NCI-H524 (cell line): ENCODE measurements at places on chromosomes 7 and 10.
A peak's percentile ranks its signal among the peaks of the same experiment; 100 is the strongest.

- peak; percentile 64 for DNase-seq
These were observed 352.0 kb downstream of the PCLO start for GRCh38 chr7:82810558-82811259.

GRCh38 chr10:71687077-71687476, 32.5 kb downstream of the C10orf105 start:
- no peak for DNase-seq

DNA sequence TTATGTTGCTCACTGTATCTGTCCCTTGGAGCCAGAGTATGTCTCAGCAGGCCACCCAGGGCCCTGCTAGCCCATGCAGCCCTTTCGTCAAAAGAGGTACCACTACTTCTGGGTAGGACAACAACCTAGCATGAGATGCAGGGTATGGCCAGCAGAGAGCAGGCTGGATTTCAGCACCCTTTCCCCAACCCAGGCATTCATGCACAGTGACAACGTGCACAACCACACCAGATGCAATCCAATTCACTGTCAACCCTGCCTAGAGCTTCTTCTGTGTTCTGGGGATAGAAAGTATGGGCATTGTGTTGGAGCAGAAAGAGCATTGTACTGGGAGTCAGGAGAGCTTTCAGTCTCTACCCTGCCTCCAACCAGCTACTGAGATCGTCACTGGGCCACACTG, 37.9 kb downstream of the JAZF1 start:
- DNase-seq, result no peak

DNA sequence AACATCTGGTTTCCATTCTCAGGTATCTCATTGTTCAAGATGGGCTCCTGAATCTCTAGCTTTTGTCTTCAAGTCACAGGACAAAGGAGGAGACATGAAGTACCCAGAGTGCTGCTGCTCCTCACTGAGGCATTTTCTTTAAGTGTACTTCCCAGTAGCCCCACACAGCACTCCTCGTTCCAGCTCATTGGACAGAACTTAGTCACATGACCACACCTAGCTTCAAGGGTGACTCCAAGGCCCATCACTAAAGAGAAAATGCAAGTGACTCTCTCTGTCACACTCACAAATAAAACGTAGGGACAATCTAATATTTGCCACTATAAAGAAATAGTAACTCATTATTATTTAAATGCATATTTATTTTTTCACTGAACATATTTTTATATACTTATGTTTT, 58.3 kb upstream of the NEUROD6 start:
- no peak for DNase-seq

DNA sequence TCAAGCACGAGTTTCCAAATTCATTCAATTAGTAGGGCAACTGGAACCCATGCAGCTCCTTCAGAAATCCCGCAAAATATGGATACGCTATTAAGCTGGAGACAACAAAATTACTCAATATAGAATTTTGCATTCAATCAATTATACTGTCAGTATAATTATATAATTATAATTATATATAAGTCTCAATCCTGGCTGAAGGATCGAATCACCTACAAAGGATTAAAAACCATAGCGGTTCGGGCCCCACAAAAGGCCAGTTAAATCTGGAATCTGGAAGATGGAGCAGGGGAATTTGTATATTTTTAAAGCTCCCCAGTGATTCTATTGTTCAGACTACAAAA, 55.7 kb downstream of the FHIP2A start:
- no peak for DNase-seq

DNA sequence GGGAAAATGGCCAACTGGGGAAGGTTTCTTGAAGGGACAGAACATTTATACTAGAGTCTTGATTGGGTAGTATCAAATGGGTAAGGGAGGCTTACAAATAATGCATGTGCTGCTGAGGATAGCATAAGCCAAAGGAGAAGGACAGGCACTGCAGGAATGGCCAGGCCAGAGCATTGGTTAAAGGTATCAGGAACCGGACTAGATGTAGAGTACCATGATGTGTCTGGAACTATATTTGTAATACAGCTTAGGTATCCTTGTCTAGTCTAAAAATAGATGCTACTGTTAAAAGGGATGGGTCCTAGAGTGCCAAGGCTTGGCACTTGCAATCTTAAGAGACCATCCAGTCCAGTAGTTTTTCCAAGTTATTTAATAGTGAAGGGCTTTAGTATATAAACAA, 20.3 kb downstream of the TMEM243 start:
- DNase-seq, result no peak

DNA sequence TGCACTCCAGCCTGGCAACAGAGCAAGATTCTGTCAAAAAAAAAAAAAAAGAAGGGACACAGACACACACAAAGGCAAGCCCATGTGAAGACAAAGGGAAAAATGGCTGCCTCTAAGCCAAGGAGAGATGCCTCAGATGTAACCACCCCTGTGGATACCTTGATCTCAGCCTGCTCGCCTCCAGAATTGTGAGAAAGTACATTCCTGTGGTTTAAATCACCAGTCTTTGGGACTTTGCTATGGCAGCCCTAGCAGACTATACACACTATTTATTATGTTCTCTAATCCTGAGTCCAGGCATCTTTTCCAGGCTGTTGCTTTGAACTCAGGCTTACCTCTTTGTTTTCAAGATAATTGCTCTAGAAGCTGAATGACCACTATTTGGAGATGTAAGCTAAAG, 494.3 kb downstream of the GALNT17 start:
- peak; percentile 27 for DNase-seq

GRCh38 chr10:42933448-42934340, 143.2 kb upstream of the RET start:
- no peak for DNase-seq

DNA sequence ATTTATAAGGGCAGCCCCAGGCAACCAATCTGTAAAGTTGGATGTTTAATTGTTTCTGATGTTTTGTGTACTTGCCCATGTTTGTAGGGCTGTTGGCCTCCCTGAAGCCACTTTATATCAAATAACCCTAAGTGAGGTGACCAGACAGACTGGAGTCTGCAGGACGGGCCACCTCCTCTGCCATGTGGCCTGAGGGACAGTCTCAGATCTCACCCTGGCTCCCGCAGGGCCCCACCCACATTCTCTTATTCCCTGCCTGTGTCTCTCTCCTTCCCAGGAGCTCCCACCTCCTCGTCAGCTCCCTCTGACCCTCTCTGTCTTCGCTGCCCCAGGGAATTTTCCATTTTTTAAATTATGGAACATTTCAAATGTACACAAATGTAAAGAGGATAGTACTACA, 9.5 kb upstream of the C10orf71 start:
- no peak for DNase-seq

DNA sequence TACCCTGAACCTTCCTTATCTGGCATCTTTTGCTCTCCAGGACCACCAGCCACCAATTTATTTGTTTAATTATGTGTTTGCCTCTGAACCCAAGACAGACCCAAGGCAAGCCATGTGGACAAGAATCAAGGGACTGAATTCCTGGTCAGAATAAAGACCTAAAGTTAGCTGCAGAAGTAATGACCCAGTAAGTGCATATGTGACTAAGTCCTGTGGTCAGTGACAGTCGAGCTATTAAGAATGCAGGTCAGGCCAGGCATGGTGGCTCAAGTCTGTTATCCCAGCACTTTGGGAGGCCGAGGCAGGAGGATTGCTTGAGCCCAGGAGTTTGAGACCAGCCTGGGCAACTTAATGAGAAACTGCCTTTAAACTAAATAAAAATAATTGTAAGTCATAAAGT, 139.4 kb downstream of the CCDC71L start:
- DNase-seq, result no peak

DNA sequence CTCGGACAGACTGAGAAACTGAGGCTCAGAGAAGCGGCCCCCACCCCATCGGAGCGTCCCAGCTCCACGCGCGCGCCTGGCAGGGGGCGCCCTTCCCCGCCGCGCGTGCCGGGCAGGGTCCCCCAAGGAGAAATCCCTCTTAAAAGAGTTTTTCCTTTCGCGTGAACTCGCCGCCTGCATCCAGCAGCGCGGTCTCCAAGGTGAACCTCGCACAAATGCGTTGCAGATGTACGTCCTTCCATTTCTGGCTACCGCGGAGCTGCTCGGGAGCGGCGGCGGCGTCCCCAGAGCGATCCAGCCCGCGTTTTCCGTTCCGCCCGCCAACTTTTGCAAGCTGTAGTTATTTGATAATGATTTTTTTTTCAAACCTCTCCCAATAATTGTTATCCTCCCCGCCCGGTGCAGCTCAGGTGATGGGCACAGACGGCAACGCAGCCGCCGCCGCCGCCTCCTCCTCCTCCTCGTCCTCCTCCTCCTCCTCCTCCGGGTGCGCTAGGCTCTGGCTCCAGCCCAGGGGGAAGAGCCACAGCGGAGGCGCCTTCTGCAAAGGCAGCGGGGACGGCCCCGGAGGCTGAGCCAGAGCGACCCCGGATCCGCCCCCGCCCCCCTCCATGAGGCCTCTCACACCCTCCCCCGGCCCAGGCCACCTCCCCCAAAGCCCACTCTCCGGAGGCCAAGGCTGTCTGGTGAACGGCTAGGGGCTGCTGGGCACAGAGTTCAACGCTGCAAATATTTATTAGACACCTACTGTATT, 74.0 kb upstream of the CUX1 start:
- DNase-seq, result no peak

- DNase-seq, result no peak
These were observed 87.1 kb upstream of the HDAC9 start for GRCh38 chr7:18408461-18408860.

GRCh38 chr10:51188866-51189265, 114.6 kb downstream of the PRKG1 start:
- no peak for DNase-seq

- DNase-seq, result no peak
These were observed 3.4 kb downstream of the CPA4 start for GRCh38 chr7:130296221-130296951.

- no peak for DNase-seq
These were observed 217.1 kb downstream of the PRPF18 start for GRCh38 chr10:13803566-13804554.

DNA sequence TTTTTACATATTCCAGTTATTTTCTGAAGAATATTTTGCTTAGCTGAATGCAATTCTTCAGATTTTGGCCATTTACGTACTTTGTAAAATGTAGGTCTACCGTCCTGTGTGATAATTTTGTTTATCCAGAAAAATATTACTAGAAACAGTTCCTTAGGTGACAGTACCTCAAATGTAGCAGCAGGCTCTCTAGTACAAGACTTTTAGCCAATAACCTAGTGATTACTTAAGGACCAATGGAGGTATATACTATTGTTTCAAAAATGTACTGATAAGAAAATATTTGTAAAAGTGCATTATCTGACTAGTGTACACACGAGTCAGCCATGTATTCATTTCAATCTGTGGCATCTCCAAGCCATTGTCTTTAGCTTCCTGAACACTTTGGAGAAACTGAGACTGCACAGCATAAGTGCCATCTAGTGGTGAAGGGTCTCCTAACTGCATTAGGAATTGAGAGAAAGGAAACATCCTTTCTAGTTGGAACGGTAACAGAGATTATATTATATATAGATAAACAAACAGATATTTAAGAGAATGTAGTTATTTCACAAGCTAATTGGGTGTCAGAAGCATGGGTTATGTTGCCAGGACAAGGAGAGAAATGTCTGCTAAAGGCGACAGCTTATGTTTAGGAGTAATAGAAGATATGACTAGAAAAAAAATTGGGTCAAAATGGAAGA, 23.7 kb downstream of the RTKN2 start:
- DNase-seq, result peak; percentile 26

- DNase-seq, result no peak
These were observed 696.7 kb upstream of the CELF2 start for GRCh38 chr10:10320956-10321355.

DNA sequence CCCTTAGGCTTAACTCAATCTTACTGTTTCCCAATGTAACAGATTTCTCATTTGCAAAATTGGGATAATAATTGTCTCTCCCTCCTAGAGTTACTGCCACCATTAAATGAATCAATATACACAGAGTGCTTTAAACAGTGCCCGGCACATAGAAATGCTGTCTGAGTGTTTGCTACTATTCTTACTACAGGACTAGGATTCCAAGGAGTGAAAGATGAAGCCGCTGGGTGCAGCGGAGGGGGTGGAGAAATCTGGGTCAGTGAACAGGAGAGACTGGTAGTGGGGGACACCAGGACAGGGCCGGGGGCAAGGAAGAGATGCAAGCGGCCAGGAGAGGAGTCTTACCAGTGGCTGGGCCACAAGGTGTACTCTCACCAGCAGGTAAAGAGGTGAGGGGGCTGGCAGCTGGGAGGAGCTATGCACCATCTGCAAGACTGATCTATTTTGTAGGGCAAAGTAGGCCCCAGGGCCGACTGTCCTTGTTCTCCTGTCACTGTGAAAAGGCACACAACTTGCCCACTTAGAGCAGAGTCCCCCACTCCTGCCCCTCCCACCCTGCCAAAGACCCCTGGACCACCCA, 18.5 kb upstream of the PRRT4 start:
- DNase-seq, result no peak

GRCh38 chr7:105691082-105691679, 109.9 kb upstream of the EFCAB10 start:
- DNase-seq, result no peak

- DNase-seq, result no peak
These were observed 280.9 kb upstream of the AKR1E2 start for GRCh38 chr10:4545062-4545461.

DNA sequence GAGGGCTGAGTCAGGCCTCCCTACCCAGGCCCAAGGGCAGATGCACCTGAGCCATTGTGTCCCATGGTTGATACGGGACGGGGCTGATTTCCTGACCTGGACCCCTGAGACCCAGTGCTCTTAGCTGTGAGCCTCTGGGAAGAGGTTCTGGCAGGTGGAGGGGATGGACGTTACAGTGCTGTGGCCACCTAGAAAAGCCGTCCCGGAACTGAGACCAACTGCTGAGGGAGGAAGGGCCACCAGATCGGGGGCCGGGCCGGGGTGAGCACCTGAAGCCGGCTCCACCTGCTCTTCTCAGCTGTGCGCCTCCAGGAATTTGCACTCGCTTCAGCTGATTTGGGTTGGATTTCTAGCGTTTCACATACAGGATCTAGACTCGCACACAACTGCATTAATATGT, 35.4 kb downstream of the CHST12 start:
- DNase-seq, result no peak

- DNase-seq, result no peak
These were observed 250.4 kb upstream of the FZD8 start for GRCh38 chr10:35892526-35892925.

DNA sequence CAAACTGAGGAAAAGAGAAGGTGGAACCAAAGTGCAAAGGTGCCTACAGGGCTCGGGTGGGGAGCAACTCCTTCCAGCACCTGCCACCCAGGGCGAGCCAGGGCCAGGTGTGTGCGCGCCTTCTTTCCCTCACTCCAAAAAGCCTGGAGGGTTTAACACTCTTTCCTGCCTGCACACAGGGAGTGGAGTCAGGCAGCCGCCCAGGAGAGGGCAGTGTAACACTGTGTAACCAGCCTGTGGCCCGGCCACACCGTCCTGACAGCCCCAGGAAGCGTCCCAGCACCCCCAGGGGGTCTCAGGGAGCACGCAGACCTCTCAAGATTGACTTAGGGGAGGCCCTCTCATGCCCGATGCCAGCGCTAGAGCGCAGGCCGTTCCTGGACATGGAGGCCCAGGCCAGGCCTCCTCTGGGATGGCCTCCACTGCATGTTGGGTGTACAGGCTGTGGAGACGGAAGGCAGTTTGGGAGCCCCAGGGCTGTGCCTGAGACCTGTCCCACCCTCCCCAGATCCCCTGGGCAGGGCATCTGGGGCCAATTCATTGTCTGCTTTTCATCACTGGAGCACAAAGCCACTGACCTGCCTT, 13.4 kb downstream of the BRI3 start:
- DNase-seq, result peak; percentile 57

- DNase-seq, result no peak
These were observed 33.0 kb downstream of the MAGI2 start for GRCh38 chr7:79420464-79420863.
